ENCODE measurements at places on chromosomes 6 and 20.

DNA sequence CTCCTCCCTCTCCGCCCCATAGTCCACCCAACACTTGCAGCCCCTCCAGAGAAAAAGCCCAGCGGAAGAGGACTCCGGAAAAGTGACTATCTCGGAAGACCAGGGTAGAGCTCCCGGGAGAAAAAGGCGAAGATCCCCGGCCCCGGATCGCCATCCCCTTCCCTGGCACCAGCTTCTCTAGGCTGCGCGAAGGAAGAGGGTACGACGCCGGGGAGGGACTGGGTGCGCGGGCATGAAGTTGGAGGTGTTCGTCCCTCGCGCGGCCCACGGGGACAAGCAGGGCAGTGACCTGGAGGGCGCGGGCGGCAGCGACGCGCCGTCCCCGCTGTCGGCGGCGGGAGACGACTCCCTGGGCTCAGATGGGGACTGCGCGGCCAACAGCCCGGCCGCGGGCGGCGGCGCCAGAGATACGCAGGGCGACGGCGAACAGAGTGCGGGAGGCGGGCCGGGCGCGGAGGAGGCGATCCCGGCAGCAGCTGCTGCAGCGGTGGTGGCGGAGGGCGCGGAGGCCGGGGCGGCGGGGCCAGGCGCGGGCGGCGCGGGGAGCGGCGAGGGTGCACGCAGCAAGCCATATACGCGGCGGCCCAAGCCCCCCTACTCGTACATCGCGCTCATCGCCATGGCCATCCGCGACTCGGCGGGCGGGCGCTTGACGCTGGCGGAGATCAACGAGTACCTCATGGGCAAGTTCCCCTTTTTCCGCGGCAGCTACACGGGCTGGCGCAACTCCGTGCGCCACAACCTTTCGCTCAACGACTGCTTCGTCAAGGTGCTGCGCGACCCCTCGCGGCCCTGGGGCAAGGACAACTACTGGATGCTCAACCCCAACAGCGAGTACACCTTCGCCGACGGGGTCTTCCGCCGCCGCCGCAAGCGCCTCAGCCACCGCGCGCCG is 822 bp downstream of the FOXQ1 start:
- DNase-seq = peak; percentile 14

DNA sequence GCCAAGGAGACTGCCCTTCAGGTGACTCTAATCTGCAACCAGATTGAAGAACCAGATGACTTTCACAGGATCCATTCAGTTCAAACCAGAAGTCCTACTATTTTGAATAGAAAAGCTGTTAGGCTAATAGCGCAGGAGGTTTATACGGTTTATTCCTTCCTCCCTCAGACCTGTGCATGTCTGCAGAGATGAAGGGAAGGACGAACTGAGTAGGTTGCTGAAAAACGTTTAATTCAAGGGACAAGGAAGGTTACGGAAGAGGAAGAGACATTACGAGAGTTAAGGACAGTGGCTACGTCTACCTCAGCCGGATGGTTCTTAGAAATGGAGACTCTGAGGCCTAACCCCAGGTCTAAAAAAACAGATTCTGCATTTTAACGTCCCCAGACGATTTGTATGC is 978 bp downstream of the AURKA start:
- no peak for DNase-seq

- no peak for DNase-seq
These were observed 93.7 kb downstream of the MYO6 start for GRCh38 chr6:75842732-75843131.

DNA sequence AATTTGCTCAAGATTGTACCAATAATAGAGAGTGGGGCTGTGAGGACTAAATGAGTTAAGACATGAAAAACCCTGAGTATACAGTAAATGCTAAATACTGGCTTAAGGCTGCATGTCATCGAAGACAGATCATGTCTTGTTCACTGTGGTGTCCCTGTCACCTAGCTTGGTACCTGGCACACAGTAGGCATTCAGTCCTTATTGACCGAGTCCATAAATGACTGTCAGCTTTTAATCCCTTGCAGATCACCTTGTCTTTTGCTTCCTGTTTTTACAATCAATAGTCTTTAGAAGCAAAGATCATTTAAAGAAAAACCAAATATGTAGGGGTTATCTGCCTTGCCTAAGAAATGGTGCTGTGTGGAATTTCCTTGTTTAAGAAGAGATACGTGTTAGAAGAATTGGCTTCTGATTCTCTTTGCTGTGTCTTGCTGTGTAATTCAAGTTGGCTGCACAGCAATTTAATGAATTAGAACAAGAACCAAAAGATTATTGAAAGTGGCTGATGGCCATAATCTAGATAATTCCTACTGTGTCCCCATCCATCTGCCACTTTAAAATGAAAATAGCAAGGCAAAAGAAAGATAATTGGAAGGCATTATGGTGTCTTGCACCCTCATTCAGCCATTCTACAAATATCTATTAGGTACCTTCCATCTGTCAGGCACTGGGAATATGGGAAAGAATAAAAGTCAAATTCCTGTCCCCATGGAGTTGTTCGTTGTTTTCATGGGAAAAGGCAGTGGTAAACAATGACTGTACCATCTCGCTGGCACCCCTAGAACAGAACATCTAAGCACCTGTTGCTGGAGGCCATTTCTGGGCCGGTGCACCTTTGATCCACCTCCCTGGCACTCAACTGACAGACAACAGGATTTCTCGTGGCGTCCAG is 12.4 kb upstream of the MAPK13 start:
- no peak for DNase-seq

Data from activated naive CD8-positive, alpha-beta T cell treated with anti-CD3 and anti-CD28 coated beads, Interleukin-2, amount 50 U/mL, for 24 hours (primary cell).